ENCODE measurements at places on chromosomes 16 and 17. TPM values are rescaled to one million over a fixed set of nuclear protein-coding genes. Genes with fewer than 3 reads are reported as not detected.

GRCh38 chr17:4679658-4680057 lies 24.3 kb downstream of the PELP1 start:
- peak; percentile 76 for DNase-seq

The PPP1R27 gene
- total RNA-seq = 0.17 TPM

The GAST gene
- not detected for total RNA-seq

GRCh38 chr16:1791256-1791942 lies 2.1 kb downstream of the IGFALS start:
- DNase-seq = no peak

DNA sequence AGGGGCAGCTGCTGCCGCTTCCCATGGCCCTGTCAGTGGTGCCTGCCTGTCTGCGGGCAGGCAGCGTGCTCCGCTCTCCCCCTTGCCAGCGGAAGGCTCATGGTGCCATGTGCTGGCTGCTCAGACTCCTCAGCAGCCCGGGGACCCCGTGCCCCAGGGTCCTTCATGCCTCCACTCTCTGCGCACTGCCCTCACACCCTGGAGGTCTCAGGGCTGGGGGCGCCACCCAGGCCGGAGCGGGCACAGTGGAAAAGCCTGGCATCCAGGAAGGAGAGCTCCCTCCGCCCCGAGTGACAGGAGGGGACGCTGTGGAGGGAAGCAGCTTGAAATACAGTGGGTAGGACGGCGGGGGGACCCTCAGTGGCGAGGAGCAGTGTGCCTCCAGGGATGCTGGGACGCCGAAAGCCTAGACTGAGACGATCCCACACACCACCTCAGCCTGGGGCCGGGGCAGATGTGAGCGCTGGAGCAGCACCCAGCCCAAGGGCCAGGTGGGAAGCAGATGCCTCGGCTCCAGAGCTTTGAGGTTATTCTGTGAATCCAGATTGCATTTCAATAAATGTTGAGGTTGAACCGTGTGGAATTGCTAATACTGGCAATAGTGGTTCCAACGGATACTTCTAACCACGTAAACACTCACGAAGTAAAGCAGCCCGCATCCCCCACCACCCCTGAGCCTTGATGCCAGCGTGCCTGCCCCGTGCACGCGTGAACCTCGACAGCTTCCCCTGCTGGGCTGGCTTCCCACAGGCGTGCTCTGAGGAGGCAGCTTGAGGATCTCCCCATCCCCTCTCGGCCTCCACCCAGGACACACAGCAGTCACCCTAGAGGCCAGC lies 6.5 kb downstream of the TMEM204 start:
- DNase-seq = no peak

- DNase-seq = no peak
Measured at GRCh38 chr17:6421700-6422604, 13.0 kb downstream of the AIPL1 start.

The PLXDC1 gene
- not detected for total RNA-seq

The USP43 gene
- 10.3 TPM for total RNA-seq

The TMEM238L gene
- total RNA-seq = not detected

The ARL5C gene
- total RNA-seq = not detected

The KRT35 gene
- not detected for total RNA-seq

- no peak for DNase-seq
Measured at GRCh38 chr17:31490019-31490650, 98.7 kb downstream of the RAB11FIP4 start.

- DNase-seq = no peak
Measured at GRCh38 chr17:10931133-10931532, 93.2 kb upstream of the PIRT start.

The CFAP97D1 gene
- total RNA-seq = not detected

- DNase-seq = no peak
Measured at GRCh38 chr16:73046849-73047214, 1.1 kb downstream of the ZFHX3 start.

The HNF1B gene
- 21.9 TPM for total RNA-seq

- DNase-seq = no peak
Measured at GRCh38 chr16:61277849-61278248, 758.4 kb downstream of the CDH8 start.

DNA sequence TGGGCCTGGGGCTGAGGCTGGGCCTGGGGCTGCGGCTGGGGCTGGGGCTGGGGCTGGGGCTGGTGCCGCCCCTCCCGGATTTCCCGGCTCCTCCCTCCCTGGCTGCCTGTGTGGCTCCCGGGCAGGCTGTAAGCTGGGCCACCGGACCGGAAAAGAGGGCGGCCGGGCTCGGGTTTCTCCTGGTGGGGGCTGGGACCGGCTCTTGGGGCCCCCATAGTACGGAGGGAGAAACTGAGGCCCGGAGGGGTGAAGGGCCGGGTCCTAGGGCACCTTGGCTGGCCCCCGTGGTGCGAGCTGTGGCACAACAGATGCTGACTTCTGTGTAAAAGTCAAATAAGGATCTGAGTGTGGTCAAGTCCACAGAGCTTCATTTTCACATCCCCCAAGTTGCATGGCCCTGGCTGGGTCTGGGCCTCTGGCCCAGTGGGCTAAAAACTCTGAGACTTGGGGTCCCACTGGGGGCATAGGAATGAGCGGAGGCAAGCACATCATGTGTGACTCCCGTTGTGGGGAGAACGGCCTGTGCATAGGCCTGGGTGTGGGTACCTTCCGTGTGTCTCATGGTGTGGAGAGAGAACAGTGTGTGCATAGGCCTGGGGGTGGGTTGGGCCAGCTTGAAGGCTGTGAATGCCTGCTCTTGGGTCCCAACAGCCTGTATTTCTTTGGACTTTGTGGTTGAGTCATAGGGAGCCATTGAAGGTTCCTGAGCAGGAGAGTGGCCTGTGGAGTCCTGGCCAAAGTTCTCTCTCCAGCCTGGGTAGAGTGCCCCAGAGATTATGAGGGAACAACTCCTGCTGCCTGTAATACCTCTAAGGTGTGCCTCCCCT lies 123.9 kb upstream of the CIBAR2 start:
- no peak for DNase-seq

The LGALS9B gene
- not detected for total RNA-seq

GRCh38 chr17:49898366-49899190 lies 50.7 kb upstream of the TAC4 start:
- no peak for DNase-seq

The MYO15A gene
- total RNA-seq = 0.17 TPM

The USP22 gene
- 170 TPM for total RNA-seq

The SOCS1 gene
- total RNA-seq = 1.5 TPM

DNA sequence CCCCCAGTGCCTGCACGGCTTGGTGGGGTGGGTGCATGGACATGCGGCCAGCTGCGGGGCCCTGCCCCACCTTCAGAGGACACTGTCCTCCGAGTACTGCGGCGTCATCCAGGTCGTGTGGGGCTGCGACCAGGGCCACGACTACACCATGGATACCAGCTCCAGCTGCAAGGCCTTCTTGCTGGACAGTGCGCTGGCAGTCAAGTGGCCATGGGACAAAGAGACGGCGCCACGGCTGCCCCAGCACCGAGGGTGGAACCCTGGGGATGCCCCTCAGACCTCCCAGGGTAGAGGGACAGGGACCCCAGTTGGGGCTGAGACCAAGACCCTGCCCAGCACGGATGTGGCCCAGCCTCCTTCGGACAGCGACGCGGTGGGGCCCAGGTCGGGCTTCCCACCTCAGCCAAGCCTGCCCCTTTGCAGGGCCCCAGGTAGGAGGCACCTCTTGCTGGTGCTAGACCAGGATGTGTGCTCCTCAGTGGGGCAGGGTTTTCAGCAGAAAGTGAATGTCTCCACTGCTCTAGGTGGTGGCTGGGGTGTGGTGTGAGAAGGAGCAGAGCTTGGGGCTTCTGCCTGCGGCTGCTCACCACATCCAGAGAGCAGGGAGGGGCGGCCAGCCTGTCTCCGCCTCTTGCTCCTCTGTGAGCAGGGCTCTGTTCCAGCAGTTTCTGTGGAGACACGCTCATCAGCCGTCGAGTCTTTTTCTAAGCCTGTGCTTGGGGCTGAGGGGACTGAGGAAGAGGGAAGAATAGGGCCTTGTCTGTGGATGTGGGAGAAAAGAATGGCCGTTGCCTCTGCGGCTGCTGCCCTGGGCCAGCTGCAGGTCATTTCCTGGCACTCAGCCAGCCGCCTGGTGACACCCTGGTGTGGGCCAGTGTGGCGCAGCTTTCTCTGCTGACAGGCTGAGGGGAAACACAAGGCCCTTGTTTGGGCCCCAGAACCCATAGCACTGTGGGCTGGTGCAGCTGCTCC lies 2.2 kb downstream of the ZNF276 start:
- DNase-seq = no peak

GRCh38 chr17:4064366-4064765 lies 78.5 kb downstream of the ZZEF1 start:
- DNase-seq = no peak

DNA sequence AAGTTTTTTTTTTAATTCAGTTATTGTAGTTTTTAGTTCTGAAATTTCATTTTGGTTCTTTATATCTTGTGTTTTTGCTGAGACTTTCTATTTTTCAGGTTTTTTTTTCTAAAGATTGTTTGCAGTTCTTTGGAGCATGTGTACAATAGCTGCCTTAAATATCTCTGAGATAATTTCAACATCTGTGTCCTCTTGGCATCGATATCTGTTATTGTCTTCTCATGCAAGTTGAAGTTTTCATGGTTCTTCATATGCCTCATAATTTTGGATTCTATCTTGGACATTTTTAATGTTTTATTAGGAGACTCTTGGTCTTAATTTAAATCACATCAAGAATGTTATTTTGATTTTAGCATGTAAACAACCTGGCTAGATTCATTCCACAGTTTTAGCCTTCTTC lies 22.8 kb downstream of the COX11 start:
- DNase-seq = no peak

DNA sequence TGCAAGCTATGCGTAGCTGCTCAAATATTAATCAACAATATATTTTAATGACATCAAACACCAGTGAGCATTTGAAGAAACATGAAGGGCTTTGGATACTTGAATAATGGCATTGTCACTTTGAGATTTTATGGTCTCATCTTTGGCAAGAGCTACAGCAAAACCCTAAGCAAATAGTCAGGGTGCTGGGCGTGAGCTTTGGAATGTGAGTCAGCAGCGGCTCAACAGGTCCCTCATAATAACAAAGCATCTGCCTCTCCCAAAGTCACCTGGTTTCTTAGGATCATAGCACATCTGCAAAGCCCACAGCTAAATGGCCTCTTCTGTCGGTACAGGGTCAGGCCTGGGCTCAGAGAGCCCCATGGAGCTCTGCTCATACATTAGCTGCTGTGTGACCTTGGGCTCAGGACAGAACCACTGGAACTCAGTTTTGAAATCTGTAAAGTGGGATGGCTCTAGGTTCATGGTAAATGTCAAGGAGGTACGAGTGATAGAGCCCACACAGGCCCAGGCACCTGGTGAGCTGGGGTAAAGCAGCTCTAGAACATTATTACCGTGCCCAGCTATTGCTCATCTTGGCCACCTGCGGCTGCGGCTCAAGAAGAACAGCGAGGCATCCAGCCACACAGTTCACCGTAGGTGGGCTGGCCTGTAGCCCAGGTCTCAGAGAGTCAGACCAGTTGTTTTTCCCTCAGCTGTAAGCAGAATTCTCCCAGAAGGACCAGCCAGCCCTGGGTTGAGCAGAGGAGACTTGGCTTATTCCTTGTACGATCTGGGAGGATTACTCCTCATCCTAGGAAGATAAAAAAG lies 544.5 kb upstream of the CDH11 start:
- no peak for DNase-seq

DNA sequence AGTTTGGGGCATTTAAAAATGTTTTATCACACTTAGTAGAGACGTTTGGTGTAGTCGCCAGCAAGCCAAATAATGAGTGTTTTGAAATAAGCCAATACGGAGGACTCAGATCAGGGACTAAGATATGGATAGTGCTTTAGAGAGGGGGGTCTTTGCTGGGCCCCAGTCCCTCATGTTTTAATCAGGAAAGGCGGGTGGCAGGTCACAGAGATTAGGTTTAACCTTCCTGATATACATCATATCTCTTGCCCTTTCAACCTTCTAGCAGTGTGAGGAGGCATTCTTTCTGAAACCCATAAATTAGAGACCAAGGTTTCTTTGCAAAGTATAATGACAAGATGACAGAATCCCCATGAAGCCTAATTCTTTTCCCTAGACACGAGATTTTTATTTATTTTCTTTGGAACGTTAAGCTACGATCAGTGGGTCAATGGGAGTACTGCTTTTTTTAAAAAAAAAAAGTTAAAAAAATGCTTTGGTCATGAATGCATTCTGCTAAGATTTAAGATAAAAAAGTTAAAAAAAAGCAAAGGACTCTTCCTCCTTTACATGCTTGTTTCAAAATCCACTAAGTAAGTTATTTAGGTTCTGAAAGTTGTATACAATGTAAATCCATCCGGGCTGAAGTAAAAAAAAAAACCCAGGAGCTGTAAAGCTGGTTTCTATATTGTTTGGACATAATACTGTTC lies 572.1 kb upstream of the SALL1 start:
- no peak for DNase-seq

- DNase-seq = no peak
Measured at GRCh38 chr17:67378454-67379250, 1.6 kb downstream of the PITPNC1 start.

DNA sequence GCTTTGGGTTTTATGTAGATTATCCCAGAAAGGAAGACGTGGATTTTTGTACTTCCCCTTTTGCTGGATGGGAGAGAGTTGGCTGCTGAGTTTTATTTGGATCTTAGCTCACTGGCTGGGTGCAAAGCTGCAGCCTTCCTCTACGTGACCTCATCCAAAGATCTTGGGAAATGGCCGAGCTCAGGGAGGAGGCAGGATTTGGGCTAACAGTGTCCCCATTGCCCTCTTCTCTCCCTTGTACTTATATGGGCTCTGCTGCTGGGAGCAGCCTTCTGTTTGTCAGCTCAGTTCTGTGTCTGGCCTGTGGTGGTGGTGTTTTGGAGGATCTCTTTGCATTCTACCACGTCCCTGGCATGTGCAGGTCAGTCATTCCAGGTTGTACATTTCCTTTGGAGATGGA lies 2.0 kb downstream of the AOC3 start:
- no peak for DNase-seq

DNA sequence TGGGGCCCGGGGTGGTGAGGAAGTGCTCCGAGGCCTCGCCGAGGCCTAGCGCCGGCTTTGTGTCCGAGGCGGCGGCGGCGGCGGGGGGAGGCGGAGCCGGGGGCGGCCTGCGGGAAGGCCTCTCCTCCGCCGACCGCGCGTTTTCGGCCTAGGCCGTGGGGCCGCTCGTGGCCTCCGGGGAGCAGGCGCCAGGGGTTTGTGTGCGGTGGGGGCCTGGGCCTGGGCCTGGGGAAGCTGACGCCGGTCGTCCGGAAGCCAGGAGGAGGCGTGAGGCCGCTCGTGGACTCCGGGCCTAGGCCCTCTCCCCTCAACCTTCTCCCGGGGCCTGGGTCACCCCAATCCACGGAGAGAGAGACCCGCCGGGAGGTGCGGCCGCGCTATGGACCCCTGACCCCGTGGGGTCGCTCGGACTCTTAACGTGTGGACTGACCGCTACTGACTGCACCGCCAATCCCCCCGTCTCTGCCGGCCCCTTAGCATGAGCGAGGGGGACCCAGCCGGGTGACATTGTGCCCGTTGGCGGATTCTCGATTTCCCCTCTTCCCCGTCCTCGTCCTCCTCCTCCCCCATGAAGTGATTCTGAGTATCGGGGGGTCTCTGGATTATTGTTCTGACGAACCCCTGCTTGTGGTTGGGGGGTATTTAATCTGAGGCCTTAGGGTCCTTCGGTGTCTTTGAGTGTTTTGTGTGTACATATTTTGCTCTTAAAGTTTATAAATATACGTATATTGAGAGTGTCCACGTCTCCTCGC lies 660 bp downstream of the RBBP6 start:
- no peak for DNase-seq
